ENCODE measurements at places on chromosomes 6 and 20.

DNA sequence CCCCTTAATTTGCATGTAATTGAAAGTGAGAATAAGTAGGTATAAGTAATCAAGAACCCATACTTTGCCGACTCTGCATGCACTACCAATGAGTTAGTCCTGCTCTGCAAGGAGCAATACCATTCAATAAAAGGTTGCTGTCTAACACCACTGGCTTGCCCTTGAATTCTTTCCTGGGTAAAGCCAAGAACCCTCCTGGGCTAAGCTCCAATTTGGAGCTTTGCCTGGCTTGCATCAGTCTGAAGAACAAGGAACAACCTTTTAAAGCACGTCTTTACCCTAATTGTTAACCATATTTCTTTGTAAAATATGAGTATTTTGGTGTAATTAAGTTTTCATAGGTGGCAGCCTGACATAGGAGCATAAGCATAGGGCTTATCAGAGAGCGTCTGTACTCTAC is 367.7 kb downstream of the MEI4 start:
- no peak for DNase-seq

- DNase-seq: no peak
Measured at GRCh38 chr6:134729561-134729960, 220.3 kb downstream of the ALDH8A1 start.

GRCh38 chr20:20206788-20207187 is 154.5 kb downstream of the CFAP61 start:
- DNase-seq: no peak

- DNase-seq: peak; percentile 92
Measured at GRCh38 chr6:2944405-2945152, 26.8 kb downstream of the SERPINB6 start.

DNA sequence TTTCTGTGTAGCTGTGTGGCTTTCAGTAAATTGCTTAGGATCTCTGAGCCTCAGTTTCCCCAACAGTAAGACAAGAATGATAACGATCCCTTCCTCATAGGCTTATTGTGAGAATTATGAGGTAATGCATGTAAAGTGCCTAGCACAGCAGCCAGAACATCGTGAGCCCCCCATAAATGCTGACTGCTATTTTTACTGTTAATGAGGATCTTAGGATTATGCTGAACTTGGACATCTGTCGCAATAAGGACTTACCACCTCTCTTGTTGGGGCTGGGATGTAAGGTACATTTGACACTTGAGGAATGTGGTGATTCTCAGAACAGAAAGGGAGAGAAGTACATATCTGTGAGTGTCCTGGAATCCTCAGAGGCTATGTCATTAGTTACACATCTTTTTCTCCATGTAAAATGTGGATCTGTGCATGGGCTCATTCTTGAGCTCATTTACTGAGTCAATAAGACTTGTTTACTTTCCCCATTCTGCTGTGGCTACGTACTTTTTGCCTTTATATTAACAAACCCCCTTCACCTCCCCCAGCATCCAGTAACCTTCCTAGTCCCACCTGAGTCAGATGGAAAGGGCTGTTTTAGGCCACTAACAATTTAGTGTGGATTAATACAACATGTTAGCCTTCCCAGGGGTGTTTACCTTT is 64.4 kb upstream of the PLEKHG1 start:
- DNase-seq: no peak

- DNase-seq: no peak
Measured at GRCh38 chr20:8578161-8578865, 446.2 kb downstream of the PLCB1 start.

DNA sequence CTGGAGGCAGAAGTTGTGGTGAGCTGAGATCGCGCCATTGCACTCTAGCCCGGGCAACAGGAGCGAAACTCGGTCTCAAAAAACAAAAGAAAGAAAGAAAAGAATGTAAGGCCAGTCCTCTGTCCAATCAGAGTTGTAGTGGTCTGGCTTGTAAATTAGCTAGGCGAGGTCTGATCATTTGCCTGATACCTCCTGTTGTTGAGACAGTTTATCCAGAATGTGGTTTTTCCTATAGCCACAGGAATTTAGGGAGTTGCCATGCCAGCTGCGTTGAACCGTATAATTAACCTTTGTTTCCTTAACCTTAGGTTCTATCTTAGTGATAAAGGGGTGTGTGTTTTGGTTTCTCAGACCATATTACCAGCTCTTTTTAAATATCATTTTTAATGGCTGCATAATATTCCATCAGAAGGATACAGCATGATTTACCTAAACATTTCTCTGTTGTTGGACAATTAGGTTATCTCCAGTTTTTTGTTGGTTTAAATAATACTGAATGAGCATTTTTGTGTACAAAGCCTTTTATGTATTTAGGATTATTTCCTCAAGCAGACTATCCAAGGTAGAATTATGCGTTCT is 11.7 kb upstream of the PPARD start:
- DNase-seq: no peak

DNA sequence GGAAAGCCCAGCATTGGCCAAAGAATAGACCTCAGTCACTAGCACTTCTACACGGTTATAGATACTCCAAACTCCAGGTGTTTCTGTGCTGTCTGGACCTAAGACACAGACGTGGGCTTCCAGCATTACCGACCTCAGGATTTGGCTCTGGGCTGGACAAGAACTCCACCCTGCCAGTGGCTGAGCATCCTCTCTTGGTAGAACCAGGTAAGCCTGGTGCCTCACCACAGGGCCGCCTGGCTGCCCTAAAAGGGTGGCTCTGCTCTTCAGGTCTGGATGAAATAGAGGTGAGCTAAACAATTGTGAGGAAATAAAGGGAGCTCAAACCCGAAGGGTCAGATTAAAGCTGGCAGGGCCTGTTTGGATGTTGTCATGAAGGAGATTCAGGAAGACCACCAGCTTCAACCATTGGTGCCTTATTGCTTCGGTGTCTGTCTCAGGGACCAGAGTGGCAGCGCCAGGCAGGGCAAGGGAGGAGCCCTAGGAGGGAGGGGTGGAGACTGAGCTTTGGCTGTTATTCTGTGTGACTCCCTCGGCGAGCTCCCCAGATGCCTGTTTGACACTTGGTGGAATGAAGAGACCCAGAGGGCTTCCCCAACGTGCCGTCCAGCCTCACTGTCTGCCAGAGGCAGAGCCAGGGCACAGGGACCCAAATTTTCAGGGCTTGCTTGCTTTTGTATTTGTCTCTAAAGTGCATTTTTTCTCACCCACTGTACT is 8.6 kb downstream of the SYNDIG1 start:
- no peak for DNase-seq

DNA sequence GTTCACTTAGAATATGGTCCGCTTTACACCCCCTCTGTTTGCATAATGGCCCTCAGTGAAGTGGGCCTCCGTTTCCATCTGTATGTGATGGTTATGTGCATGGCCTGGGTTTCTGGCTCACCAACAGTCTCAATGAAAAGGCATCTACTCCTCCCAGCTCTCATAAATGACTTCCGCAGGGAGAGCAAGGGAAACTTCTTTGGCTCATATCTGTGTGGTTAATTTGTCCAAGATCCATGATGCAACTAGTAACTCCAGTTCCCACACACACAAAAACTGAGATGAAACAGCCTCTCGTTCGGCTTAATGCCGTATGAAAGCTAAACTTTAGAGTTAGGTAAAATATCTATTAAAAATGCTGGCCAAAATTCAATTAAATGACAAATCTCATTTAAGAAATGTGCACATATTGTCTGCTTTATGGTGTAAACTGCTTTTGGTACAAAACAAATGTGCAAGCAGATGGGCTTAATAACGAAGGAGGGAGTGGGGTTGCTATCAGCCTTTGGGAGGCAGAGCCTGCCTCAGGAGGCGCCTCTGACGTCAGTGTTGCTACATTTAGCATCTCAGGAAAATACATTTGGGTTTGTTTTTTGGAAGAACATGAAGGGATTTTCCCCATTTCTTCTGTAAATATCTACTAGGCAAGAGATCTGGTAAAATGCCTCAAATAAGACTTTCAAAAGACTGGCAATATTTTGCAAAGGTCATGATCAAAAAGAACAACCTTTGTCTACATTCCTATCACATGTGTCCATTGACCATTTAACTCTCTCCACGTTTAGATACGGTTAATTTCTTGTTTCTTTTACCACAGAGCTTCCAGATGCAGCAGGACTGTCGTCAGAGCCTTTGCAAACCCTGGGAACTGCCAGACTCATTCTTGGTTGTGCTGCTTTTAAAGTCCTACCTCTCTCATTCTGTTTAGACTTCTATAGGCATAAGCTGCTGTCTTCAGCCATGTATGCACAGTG is 96.8 kb downstream of the ARMC2 start:
- DNase-seq: no peak

- no peak for DNase-seq
Measured at GRCh38 chr6:169654598-169655391, 47.0 kb downstream of the WDR27 start.

- DNase-seq: no peak
Measured at GRCh38 chr6:71488186-71488585, 199.6 kb downstream of the OGFRL1 start.

DNA sequence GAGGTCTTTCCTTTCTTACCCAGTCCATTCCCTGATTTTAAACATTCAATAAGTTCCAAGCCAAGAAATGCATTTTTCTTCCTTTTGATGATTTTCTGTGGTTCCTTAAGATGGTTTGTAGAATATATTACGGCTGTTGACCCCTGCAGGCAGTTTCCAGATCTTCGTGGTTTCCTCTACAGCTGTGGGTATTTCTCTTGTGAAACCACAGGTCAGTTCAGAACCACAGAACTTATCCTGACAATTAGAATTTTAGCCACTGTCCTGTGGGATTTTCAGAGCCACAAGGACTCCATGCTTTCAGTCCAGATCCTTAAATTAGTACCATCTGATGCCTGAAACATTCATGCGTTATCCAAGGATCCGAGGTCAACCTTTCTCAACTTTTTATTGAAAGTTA is 29.7 kb upstream of the EXOC2 start:
- no peak for DNase-seq

- no peak for DNase-seq
Measured at GRCh38 chr20:17610566-17611289, 40.9 kb downstream of the DSTN start.

DNA sequence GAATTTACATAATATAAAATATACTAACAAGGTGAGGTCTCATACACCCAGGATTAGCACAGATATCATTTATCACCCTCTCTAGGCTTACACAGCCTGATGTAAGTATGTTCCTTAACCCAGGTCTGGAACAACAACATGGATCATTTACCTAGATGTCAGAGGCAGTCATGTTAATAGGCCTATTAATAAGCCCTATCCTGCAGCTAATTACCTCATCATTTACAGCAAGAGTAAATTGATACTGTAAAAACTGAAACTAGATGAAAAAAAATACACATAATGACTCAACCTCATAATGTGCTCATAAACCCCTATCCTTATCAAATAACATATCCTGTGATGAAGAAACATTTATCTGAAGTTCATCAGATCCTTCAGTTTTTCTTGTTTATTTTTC is 334.3 kb upstream of the MANEA start:
- DNase-seq: no peak

- DNase-seq: no peak
Measured at GRCh38 chr20:10247440-10247839, 28.8 kb downstream of the SNAP25 start.

- DNase-seq: no peak
Measured at GRCh38 chr20:19320005-19320404, 107.6 kb downstream of the SLC24A3 start.

- no peak for DNase-seq
Measured at GRCh38 chr6:106170030-106170791, 84.1 kb downstream of the PRDM1 start.

- no peak for DNase-seq
Measured at GRCh38 chr6:68679399-68679798, 44.3 kb downstream of the ADGRB3 start.

DNA sequence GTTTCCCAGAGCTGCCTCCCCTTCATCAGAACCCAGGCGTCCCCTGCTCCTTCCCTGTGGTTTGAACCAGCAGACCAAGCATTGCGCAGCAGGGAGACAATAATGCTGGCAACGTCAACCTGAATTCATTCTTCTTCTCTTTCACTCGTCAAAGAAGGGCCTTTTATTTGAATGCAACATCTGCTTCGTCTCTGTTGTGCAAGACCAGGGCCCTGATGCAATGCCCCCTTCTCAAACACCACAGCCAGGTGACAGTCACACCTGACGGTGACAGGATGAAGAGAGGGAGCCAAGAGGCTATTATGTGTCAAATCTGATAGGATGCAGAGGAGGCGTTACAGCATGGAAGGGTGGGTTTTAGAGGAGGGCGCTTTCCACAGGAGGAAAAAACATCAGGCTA is 8.0 kb downstream of the INSM1 start:
- DNase-seq: no peak

DNA sequence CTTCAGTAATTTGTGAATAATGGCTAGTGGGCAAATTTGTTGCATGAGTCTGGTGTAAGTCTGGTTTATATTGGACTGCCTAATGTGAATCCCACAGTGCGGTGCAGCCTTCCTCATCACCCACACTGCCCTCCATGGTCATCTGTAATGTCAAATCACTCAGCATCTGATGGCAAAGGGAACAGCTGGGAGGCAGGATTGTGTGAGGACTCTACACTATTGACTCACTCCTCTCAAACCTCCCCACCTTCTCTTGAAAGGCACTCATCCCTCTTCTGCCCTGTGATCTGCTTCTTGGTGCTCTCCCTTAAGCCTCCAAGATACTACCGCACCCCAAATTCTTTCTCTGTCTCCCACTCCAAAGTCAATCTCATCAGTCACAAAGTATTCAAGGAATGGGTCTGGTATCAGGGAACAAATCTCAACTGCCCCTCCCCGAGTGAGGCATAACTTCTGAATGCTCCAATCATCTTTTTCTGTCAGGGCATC is 146.0 kb upstream of the BEND6 start:
- no peak for DNase-seq

- DNase-seq: no peak
Measured at GRCh38 chr6:51655517-51655916, 431.9 kb downstream of the PKHD1 start.

GRCh38 chr6:144690133-144690532 is 405.0 kb downstream of the UTRN start:
- no peak for DNase-seq

DNA sequence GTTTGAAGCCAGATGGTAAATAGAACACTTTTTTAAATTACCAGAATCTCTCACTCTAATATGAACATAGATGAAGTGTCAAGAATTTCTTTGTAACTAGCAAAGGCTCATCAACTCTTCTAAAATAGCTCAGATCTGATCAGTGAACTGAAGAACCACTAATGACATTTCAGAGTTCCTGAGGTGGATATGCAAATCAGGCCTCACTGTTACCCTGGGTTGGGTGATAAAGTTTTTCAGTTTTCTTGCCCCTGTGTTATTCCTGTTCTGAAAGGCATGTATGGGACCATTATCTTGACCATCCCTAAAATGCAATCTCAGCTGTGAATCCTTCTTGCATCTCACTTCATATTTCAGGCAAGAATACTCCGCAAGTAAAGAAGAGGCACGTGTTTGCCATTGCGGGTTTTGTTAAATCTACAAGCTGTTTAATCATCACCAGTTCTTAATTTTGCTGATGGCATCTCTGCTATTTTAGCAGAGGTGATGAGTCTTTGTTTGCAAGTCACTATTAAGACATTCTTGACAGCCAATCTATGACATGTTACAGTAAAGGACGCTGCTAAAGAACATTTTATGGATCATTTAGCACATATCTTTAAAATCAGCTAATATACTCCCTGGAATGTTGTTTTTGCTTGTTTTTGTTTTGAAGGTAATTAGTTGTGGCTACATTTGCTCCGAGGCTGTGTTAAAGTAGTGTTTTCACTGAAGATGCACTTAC is 47.9 kb downstream of the KHDC1L start:
- DNase-seq: no peak

Data from HAP-1 (cell line).